Endothelial cell of umbilical vein (primary cell): ENCODE measurements at places on chromosomes 3 and 15. TPM values are rescaled to one million over a fixed set of nuclear protein-coding genes. Genes with fewer than 3 reads are reported as not detected.

PLSCR2 gene
- total RNA-seq, result not detected in 2 replicates

STAC gene
- total RNA-seq, result 0.88 TPM in 1 of 2 replicates, not detected in the other

LMOD3 gene
- not detected in 2 replicates for total RNA-seq

SLC2A2 gene
- not detected in 2 replicates for total RNA-seq

WWTR1 gene
- total RNA-seq, result 210 and 262 TPM in 2 replicates

GRCh38 chr3:70568626-70569025 is 256.2 kb upstream of the MDFIC2 start:
- DNase-seq, result no peak

- DNase-seq, result no peak
Measured at GRCh38 chr3:33299395-33300081, 22.3 kb downstream of the FBXL2 start.
